Tibial nerve (tissue), 4 donors: ENCODE measurements at places on chromosomes 12 and 14.

DNA sequence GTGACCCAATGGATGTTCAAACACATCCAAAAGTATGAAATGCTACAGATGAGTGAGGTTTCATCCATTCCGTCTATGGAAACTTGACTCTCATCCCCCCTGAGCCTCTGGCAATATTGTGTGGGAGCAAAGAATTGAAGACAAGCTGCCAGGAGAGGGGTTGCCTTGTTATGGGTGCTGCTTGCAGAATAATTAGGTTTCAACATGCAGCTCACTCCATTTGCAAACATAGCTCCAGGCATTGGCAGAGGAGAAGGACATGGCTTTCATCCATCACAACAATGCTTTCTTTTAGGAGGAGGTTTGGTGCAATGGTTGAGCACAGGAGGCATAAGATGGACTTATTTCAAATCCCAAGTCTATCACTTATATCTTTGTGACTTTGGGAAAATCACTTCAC is 220.7 kb upstream of the SRRM4 start:
- no peak for DNase-seq

DNA sequence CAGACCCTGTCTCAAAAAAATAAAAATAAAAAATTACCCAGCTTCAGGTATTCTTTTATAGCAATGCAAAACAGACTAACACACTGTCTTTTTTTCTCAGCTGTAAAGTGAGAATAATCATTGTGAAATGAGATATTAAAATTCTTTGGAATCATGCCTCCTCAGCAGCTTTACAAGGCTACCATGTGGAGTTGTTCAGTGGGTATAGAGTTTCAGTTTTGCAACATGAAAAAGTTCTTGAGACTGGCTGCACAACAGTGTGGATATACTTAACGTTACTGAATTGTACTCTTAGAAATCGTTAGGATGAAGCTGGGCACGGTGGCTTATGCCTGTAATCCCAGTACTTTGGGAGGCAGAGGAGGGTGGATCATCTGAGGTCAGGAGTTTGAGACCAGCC is 15.7 kb upstream of the MAPKAPK5 start:
- no peak for DNase-seq

- DNase-seq: no peak
These were observed 324.8 kb downstream of the C12orf50 start for GRCh38 chr12:87704374-87704773.

- DNase-seq: no peak
These were observed 64.9 kb downstream of the TMX1 start for GRCh38 chr14:51304941-51305340.
